ENCODE measurements at places on chromosomes 4 and X.

GRCh38 chrX:37603938-37604409, 32.5 kb downstream of the LANCL3 start:
- DNase-seq: no peak

DNA sequence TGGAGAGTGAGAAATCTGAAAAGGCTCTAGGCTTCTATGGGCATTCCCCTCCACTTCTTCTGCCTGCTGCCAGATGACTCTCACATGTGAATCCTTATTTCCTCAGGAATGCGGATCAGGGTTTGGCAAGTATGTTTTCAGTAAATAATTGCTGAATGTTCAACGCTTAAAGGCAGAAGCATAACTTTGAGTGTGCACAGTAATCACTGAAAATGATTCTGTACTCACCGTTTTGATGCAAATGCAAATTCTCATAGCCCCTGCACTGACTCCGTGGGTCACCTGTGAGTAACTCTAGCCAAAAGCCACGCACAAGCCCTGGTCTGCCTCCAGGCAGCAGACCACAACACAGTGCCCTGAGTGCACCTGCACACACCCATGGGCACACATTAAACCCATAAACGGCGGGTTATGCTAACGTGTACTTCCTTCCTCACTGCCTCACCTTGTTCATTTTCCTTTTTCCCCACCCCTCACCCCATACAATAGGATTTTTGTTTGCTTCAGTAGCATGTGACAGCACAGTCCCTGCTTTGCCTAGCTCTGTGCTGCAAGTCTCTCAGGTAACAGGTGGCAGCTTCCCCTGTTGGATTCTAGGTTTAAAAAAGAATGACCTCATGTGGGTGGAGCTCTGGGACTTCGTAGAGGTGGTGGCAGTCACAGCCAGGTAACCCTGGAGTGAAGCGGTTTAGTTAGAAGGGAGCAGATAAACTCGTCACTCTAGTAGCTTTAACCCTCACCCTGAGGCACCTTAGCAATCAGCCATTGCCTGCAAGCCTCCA, at the start of gene ARHGEF38:
Gene ARHGEF38, plus strand, starts transcription at position 656 of the 782 bp plus-strand sequence. CDS start 146 bp downstream, outside the sequence.
- peak; percentile 49 for DNase-seq

DNA sequence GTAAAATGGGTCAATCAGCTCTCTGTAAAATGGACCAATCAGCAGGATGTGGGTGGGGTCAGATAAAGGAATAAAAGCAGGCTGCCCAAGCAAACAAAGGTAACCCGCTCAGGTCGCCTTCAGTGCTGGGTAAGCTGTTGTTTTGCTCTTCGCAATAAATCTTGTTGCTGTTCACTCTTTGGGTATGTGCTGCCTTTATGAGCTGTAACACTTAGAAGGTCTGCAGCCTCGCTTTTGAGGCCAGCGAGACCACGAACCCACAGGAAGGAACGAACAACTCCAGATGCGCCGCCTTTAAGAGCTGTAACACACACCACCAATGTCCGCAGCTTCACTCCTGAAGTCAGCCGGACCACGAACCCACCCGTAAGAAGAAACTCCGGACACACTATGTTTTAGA, 11.5 kb upstream of the CAMK2D start:
- DNase-seq: no peak

DNA sequence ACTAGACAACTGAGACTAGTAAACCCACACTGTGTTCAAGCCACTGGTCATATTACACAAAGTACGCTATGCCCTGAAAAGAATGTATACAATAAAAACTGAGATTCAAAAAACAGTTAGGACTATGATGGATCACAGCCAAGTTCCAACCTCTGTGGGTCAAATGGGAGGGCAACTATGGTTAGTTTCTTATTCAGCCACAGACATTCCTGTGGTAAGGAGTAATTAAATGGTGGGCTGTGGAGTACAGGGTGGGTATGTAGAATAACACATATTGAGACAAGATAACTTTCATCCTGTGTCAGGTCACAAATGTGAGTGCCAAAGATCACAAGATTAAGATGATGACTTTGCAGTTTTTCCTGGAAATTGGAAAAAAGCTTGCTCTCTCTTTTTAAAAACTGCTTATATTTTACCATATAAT, 167.2 kb downstream of the NPNT start:
- DNase-seq: no peak

GRCh38 chr4:53653484-53654053, 62.3 kb upstream of the LNX1 start:
- DNase-seq: no peak

GRCh38 chr4:141081921-141082395, 51.3 kb downstream of the RNF150 start:
- DNase-seq: no peak
